ENCODE measurements at places on chromosomes 11 and 22.

GRCh38 chr11:4068962-4069361, 25.6 kb upstream of the RRM1 start:
- DNase-seq: no peak

DNA sequence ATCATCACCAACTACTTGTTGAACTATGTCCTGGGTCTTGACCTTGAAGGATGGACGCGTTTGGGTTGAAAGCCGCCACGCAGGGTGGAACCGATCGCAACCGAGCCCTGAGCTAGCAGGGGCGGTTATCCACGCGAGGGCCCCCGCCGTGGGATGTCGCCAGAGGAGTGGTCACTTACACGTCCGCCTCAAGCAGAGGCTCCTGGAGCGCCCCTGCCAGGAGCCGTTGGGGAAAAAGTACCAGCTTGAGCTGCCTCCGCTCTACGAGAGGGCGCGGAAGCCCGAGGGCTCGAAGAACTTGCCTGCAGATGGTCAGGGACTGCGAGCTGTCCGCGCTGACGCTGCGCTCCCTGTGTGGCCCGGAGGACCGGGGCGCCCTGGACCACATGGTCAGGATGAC, 100.7 kb upstream of the OR4C13 start:
- DNase-seq: no peak

- DNase-seq: no peak
These were observed 550 bp upstream of the SLC43A1 start for GRCh38 chr11:57516061-57516443.

GRCh38 chr11:104907521-104908185, 9.4 kb upstream of the CASP12 start:
- no peak for DNase-seq

DNA sequence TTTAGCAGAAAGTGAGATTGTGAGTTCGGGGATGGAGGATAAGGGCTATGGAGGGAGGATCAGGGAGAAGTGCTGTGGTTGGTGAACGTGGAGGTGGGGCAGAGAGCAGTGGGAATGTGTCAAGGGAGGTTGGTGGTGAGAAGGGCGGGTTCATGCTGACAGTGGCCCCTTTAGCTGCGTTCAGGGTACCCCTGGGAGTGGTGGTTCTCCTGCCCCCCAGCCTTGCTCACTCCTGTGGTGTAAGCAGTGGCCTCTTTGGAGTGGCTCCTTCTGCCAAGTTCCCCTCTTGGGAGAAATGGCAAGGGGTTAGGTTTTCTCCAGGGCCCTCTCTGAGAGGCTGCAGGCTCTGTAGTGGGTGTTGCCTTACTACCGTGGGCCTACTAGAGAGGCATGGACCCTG, 16.1 kb upstream of the NECTIN1 start:
- DNase-seq: no peak

- DNase-seq: no peak
These were observed 178.5 kb upstream of the FAT3 start for GRCh38 chr11:92046103-92046502.

DNA sequence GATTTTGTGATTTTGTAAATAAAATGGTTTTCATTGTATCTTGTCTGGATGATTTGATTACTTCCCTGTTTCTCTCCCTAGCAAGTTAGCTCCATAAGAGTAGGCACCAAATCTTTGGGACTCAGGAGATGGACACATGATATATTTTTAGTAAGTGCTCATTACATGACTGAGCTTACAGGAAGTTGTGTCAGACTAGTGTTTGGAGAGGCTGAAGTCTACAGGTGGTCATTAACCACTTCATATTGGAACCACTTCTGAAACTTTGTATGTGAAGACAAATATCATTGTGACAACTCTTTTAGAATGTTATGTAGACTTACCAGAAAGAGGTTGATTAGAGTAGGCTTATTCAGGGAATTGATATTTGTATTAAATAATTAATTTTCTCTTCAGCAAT, 19.1 kb downstream of the ARHGAP42 start:
- no peak for DNase-seq

DNA sequence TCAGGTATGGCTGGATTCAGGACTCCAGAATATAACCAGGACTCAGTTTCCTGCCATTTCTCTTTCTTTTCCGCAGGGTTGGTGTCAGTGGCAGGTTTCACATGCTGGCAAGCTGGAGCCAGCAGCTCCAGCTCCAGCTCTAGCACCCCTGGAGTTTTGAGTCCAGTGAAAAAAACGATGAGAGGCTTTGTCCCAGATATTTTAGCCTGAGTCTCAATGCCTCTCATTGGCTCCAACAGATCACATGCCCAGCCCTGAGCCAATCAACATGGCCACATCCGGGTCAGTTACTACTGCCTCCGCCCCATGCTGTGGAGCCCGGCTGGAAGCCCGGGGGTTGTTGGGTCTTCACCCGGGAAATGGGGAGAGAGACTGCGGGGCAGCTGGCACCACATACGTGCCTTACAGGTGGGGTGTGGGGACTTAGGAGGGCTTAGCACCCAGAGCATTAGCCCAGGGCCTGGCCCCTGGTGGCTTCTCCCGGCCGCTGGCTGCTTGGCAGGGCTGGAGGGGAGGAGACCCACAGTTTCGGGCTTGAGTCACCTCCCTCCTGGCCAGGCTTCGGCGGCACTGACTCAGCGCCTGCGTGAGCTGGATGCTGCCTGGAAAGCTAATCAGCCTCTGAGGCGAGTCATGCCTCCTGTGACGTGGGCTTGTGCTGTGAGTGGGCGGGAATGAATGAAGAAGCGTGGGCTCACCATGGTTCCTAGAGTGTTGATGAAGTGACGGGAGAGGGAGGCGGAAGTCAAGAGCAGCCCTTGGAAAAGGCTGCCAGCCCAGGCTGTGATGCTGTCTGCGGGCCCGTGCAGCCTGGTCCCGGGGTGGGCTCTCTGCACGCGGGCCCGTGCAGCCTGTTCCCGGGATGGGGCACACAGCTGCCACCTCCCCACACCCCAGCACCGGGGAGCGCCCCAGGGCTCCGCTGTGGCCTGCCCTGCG, 15.3 kb upstream of the MRTFA start:
- DNase-seq: peak; percentile 86

- no peak for DNase-seq
These were observed 20.7 kb downstream of the FAM83F start for GRCh38 chr22:40015358-40015976.

DNA sequence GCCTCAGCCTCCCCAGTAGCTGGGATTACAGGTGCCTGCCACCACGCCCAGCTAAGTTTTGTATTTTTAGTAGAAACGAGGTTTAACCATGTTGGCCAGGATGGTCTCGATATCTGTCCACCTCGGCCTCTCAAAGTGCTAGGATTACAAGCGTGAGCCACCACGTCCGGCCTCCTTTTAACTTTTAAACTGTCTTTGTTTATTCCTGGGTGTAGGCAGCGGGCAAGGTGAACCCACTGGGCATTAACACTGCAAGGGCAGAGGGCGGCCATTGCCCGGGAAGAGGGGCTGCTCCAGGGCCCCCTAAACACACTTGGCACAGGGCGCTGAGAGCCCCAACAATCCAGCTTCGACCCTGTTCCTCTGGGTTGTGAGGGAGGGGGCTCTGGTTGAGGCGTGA, 693.6 kb downstream of the BRD1 start:
- DNase-seq: no peak

GRCh38 chr11:68546555-68546954, 86.0 kb downstream of the PPP6R3 start:
- no peak for DNase-seq

DNA sequence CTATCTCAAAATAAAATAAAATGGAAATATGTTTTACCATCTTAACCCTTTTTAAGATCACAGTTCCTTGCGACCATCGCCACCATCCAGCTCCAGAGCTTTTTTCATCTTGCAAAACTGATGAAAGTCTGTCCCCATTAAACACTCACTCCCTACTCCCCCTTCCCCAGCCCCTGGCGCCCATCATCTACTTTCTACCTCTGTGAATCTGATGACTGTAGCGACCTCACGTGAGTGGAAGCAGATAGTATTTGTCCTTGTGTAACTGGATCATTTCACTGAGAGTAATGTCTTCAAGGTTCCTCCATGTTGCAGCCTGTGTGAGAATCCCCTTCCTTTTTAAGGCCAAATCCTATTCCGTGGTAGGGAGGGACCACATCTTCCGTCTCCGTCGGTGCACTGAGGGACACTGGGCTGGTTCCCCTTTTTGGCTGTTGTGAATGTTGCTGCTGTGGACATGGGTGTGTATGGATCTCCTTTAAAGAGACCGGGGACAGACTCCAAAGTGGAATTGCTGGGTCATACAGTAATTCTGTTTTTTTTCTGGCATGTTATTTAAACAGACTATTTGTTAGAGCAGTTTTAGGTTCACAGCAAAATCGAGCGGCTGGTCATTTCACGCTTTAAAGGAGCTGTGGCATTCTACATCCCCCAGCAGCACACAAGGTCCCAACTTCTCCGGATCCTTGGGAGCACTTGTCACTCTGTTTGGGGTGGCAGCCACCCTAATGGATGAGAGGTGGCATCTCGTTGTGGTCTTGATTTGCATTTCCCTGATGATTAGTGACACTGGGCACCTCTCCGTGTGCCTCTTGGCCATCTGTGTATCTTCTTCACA, 120.0 kb downstream of the KCNQ1 start:
- DNase-seq: no peak

- no peak for DNase-seq
These were observed 391.1 kb downstream of the ETS1 start for GRCh38 chr11:128196235-128196634.

DNA sequence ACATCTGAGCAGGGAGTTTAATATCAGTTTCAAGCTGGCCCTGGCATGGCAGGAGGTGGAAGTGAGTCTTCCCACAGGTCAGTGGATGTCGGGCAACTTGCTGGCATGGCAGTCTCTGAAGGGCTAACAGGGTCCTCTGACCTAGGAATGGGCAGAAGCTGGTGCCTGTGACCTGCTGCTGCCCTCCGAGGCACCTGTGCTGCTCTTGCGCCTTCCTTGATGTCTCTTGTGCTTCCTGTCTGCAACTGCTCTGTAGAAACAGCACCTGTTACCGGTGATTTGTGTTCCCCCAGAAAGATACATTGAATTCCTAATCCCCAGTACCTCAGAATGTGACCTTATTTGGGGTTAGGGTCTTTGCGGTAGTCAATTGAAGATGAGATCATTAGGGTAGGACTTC, 110.3 kb downstream of the RPS6KA4 start:
- no peak for DNase-seq

GRCh38 chr11:72813740-72814285, 398 bp upstream of the ATG16L2 start:
- DNase-seq: peak; percentile 71

- DNase-seq: no peak
These were observed 8.3 kb downstream of the CLCF1 start for GRCh38 chr11:67364783-67365722.

- DNase-seq: no peak
These were observed 30.3 kb downstream of the TNKS1BP1 start for GRCh38 chr11:57294225-57295131.

DNA sequence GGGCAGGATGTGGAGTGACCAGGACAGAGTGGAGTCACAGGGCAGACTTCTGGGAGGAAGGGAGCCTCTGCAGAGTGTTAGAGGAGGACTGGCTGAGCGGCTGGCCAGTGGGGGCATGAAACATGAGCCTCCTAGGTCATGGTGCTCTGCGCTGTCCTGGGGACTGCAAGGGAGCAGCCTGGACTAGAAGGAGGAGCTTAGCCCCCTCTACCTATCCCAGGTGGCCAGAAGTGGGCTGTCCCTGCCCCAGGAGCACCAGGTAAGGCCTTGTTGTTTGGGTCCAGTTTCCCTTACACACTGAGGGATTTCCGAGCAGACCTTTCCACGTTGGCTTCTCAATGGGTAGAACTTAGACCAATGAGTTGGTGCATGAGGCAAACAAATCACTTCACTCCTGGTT, 7.4 kb downstream of the PKNOX2 start:
- no peak for DNase-seq

- DNase-seq: no peak
These were observed 89.2 kb downstream of the GALNT18 start for GRCh38 chr11:11532574-11532973.

DNA sequence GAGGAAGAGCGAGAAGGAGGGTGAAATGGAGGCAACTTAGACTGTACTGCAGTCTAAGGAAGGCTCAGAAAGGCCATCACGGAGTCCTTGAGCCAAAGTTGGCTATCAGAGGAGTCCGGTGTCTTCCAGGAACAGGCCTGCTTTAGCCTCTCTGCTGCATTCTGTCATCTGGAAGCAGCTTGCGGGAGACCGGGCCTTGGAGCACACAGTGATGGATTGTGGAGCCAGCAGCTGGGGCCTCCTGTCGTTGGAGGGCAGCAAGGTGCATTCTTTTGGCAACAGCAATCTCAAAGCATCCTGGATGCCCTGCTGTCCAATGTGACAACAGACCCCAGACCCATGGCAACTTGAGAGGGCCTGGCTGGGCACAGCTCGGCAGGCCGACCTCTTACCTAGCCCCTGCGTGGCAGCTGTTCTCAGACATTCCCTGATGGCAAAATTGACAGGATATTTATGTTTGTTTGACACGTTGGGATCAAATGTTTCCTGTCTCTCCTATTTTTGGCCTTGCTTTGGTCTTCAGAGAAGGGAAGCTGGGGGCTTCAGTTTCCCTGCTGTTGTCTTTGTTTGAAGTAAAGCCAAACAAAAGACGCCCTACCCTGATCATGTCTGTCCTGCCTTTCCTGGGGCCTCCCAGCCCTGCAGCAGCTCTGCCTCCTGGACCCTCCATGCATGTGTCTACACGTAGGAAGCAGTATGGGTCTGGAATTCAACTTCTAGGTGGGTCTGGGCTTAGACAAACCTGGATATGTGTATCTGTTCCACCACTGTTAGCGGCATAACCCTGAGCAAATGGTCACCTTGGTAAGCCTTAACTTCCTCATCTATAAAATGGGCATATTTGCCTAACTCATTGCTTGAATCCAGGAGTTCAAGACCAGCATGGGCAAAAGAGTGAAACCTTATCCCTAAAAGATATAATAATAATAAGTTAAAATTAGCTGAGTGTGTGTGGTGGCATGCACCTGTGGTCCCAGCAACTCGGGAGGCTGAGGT, 43.9 kb upstream of the LMO2 start:
- no peak for DNase-seq
